ENCODE measurements at places on chromosomes 5 and 9.

- DNase-seq = no peak
These were observed 363.2 kb downstream of the GLIS3 start for GRCh38 chr9:3936520-3937235.

- no peak for DNase-seq
These were observed 78.8 kb downstream of the ZSWIM6 start for GRCh38 chr5:61410811-61411210.

DNA sequence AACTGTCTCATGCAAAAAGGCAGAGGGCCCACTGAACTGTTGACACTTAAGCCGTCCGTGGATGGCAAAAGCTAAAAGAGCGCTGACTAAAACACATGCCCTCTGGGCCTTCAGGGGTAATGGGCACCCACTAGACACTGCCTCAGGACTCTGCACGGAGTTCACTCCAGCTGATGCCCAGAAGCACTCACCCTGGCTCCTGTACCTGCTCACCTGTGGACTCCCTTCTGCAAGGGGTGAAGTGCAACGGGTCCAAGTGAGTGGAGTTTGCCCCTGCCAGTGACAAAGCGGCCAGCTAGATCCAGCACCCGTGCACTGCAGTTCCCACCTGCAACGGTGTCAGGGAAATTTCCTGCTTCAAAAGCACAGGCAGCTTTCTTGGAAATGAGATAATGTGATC, 50.2 kb downstream of the SLC1A1 start:
- no peak for DNase-seq

- DNase-seq = no peak
These were observed 58.3 kb downstream of the MTX3 start for GRCh38 chr5:79932510-79933504.

GRCh38 chr9:5818424-5819142, 14.3 kb downstream of the ERMP1 start:
- no peak for DNase-seq
